Stimulated activated CD4-positive, alpha-beta T cell treated with anti-CD3 and anti-CD28 coated beads, TNF-alpha, amount 100 ng/mL, for 24 hours (primary cell): ENCODE measurements at places on chromosomes 7 and 10.

- no peak for DNase-seq
These were observed 330.0 kb downstream of the BBS9 start for GRCh38 chr7:33459340-33459751.

- DNase-seq, result no peak
These were observed 48.6 kb upstream of the ADO start for GRCh38 chr10:62755662-62756653.

DNA sequence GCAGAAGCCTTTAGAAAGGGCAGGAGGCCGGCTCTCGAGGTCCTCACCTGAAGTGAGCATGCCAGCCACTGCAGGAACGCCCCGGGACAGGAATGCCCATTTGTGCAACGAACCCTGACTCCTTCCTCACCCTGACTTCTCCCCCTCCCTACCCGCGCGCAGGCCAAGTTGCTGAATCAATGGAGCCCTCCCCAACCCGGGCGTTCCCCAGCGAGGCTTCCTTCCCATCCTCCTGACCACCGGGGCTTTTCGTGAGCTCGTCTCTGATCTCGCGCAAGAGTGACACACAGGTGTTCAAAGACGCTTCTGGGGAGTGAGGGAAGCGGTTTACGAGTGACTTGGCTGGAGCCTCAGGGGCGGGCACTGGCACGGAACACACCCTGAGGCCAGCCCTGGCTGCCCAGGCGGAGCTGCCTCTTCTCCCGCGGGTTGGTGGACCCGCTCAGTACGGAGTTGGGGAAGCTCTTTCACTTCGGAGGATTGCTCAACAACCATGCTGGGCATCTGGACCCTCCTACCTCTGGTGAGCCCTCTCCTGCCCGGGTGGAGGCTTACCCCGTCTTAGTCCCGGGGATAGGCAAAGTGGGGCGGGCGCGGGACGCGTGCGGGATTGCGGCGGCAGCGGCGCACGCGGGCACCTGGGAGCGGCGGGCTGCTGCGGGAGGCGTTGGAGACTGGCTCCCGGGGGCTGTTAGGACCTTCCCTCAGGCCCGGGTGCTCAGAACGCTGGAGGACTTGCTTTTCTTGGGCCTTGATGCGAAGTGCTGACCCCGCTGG is at the start of gene FAS:
Gene FAS (plus strand): TSS at position 415 of the 777 bp plus-strand sequence. CDS start 79 bp downstream, at position 494.
- peak; percentile 76 for DNase-seq

GRCh38 chr10:24513155-24513554 is 210.5 kb downstream of the ARHGAP21 start:
- DNase-seq, result no peak

DNA sequence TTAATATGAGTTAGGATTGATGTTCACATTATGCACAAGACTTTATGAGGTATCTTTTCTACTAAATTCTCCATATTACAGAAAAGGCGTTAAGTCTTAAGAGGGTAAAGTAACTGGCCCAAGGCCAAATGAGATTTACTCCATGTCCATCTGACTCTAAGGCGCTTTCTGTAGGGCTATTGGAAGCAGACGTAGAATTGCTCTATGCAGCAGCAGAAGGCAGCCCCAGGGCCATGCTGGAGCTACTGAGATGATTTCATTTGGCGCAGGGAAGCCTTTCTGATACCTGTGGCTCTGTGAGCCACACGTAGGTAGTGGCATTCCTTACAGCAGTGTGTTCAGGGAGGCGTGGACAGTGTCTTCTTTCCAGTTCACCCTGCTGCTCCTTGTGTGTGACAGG is 133.1 kb downstream of the SH2D4B start:
- no peak for DNase-seq

GRCh38 chr10:33334805-33335550 is 511 bp upstream of the NRP1 start:
- DNase-seq, result no peak

- no peak for DNase-seq
These were observed 100.9 kb downstream of the XRCC2 start for GRCh38 chr7:152574892-152575548.

GRCh38 chr7:55723621-55723941 is 139.0 kb downstream of the SEPTIN14 start:
- DNase-seq, result no peak

GRCh38 chr10:34305189-34305588 is 509.9 kb downstream of the PARD3 start:
- no peak for DNase-seq

- DNase-seq, result no peak
These were observed 8.4 kb downstream of the ATP6V1F start for GRCh38 chr7:128871050-128871449.

DNA sequence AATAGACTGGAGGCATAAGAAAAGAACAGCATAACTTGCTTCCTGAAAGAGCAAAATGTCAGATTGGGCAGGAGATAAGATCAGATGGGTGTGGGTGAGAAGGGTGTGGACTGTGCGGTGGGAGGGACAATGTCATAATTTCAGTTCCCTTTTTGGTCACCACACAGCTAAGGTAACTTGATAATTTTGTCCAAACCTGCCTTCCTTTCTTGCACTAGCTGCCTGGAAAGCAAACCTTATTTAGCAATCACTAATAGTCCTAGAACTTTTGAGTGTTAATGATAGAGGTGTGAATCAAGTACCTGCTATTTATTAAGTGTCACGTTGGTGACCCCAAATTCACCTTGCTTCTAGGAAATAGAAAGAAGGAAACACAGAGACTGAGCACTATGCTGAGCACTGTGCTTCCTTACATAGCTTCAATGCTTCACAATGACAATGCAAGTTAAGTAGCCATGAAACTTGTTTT is 72.4 kb upstream of the SP4 start:
- peak; percentile 36 for DNase-seq

DNA sequence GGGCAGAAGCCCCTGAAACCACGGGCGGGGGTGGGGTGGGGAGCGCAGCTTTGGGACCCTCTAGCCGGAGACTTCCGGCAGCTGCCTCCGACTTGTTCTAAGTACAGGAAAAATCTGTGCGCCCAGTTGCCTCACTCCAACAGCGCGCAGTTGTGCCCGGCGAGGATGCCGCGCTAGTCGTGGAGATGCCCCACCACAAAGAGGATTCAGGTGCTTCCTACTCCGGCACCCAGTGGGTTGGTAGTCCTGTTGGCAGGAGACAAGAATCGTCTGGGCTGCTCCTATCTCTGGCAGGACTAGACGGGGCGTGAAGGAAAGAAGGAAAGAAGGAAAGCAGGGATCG is 465 bp upstream of the NPY start:
- DNase-seq, result no peak
